ENCODE measurements at places on chromosomes 11 and 22.

GRCh38 chr22:34845391-34845790 is 220.6 kb upstream of the ISX start:
- no peak for DNase-seq

DNA sequence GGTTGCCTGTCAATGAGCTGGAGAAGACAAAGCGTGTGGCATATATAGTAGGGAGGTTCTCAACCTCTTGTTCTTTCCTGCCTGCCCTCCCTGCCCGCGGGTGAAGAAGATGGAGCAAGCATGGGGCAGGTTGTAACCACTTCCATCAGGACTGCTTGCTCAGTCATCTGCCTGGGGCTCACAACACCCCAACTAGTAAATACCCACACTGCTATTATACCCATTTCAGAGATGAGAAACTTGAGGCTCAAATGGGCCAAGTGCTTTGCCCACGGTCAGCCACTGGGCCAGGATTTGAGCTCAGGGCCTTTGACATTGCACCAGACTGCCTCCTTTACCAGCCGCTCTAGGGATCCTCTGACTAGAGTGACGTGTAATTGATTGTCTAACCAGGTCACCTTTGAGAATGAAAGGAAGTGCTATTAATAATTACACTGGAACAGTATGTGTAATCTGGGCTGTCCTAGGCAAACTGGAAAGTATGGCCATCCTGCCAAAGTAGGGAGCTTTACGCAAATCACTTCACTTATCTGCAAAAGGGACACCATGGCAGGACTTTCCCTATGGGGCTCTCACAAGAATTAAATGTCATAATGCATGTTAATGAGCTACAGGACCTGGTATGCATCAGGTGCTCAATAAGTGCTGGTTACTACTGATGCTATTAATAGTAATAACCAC is 2.8 kb upstream of the CDC42EP1 start:
- no peak for DNase-seq

- DNase-seq, result no peak
Observed at GRCh38 chr11:76035020-76035419, 171.3 kb downstream of the WNT11 start.

- no peak for DNase-seq
Observed at GRCh38 chr22:16959345-16959930, 48.6 kb downstream of the GAB4 start.

DNA sequence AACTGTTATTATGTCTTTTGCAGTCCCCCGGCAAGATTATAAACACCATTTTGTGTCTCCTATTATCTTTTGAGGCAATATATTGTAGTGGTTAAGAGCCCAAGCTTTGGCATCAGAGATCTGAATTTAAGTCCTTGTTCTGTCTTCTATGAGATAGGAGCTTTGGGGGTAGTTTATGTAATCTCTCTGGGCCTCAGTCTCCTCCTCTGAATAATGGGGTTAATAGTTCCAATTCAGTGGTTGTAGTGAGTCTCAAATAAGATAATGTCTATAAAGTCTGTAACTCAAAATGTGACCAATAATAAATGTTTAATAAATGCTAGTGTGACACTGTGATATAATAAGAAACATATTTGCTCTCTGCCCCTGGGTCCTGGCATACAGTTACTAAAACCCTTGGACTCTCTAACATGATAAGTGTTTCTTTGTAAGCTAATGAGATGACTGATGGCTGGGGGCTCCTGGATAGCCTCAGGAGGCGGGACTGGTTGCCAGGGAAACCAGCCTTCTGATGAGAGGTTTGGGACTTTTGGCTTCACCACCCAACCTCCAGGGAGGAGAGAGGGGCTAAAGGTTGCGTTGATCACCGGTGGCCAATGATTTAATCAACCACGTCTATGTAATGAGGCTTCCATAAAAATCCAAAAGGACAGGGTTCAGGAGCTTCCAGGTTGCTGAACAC is 183.4 kb upstream of the MTMR2 start:
- DNase-seq, result no peak

DNA sequence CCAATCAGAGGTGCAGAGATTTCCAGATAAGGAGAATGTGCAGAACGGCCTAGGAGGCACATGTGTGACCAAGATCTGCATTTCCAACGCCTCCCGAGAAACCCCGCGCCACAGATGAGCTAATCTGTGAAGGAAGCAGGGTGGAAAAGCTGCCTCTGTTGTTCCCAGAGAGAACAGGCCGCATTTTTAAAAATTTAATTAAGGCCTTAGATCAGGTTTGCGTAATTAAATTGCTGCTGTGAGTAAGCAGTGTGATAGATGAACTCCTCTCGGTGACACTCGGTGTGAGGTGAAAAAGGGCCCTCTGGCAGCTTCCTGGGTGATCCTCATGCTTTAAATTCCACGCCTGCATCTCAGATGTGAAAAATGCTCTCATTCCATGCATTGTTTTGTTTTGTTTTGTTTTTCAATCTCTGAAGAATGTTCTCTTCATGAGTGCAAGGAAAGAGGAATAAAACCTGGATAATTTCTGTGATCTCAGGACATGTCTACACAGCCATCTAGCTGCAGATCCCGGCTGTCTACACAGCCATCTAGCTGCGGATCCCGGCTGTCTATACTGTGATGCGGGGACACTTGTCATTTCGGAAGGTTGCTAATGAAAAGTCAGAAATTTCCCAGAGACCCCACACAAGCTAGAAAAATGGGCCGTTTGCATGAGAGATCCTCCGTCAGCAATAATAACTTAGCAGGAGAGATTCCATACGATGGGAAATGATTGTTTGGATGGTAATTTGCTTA is 1398.9 kb downstream of the BRD1 start:
- DNase-seq, result no peak

DNA sequence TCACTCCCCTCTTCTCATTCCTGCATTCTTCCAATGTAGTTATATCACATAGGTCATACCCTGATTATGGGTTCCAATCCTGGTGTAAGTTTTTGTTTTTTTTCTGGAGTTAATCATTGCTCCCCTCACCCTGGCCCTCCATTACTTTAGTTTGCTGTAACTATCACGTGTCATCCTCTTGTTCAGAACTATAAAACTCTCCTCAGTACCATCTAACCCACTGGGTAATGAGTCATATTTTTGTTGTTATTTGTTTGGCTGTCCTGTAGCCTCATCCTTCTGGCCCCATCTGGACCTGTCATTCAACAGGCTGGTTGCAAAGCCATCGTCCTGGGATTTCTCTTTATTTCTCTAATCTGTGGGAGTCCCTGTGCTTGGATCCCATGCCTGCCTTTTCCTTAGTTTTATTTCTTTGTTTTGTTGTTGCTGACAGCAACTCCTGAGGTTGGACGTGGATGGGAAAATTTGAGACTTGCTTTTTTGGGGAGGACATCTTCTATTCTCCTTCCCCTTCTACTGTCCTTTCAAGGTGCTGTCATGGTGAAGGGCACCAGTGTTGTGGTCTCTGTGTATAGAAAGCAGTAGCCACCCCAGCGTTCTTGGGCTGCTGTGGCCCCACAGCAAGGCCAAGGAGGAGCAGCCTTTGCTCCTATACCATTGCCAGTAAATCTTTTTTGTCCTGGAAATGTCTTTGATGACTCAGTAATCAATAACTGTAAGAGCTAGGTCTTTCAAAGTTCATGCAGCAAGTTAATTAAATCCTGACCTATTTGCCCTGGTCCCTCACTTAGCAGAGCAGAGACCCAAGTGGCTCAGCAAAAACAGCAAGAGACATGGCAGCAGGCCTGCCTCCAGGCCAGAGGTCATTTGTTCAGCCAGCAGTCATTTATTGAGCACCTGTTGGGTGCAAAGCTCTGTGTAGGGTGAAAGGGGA is 82.5 kb downstream of the C22orf31 start:
- no peak for DNase-seq

DNA sequence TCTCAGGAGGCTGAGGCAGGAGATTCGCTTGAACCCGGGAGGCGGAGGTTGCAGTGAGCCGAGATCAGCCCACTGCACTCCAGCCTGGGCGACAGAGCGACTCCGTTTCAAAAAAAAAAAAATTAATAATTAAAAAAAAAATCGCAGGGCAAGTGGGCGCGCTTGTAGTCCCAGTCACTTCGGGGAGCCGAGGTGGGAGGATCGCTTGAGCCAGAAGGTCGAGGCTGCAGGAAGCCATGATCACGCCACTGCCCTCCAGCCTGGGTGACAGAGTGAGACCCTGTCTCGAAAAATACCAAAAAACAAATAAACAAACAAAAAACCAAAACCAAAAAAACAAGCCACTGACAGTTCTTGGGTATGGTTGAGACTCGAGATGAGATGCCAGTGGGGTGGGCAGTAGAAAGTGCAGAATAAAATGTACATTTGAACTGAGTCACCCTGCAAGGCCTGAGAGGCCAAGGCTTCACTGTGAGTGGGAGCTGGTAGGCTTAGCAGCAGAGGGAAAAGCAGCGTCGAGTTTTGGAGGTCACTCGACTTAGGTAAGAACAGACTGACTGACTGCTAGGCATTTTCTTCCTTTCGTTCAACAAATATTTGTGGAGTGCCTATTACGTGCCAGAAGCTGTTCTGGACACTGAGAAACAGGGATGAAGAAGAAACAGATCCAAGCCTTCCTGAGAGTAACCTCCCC is 635 bp upstream of the LDHA start:
- peak; percentile 76 for DNase-seq

GRCh38 chr22:49170053-49170452 is 657.6 kb downstream of the BRD1 start:
- DNase-seq, result no peak

GRCh38 chr11:56764976-56765375 is 16.5 kb upstream of the OR9G4 start:
- DNase-seq, result no peak

DNA sequence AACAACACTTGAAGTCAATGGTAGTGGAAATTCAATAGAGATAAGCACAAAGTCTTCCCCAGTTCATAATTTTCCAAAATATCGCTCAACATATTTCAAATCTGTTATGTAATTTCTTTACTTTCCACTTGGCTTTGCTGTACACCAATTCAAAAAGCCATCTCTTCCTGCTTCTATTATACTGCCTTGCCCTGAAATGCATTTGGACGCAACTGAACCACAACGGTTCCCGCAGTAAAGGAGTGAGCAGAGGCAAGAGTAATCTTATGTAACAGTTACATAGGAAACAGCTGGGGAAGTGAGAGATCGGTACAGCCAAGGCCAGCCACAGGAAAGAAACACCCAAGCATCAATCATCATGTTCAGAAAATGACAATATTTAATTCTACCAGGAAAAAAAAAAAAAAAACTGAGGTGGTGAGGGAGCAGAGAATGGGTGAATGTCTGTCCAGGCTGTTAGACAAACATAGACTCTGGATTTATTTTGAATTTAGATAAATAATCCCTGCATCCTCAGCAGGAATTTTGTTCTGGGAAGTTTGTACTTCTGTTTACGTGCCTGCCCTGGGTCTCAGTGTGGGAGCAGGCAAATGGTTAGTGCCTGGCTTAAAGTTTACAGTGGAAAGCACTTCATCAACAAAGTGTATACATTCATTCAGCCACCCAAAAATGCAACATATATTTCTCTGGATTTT is 392.2 kb downstream of the ETS1 start:
- no peak for DNase-seq

DNA sequence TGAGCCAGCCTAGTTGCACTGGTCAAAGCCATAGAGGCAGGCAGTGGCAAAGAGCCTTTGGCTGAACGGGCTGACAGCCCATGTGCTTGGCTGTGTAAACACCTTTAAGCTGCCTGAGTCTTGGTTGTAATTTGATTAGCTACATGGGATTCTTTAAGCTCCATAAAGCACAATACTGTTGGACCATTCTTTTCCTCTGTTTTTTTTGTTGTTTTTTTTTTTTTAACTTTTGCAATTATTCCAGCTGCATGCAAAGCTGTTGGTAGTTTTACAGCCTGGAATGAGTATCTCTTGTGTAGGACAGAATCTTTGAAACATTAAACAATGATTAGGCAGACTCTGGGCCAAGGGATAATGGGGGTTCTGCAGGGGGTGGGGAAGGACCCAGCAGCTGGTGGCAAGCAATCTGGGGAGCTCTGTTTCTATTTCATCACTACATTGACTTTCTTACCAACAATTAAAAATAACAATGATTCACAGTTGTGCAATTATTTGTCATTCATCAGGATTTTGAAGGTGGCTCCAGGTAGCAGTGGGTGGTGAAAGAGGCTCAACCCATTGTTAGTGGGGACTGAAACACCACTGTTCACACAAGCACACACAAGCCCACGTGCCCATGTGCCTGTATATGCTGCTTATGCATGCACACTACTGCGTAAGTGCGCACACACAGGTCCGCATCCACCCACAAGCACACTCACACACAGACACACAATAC is 69.5 kb upstream of the CSNK2A3 start:
- no peak for DNase-seq

- DNase-seq, result peak; percentile 96
Observed at GRCh38 chr11:64854534-64855502, 10.4 kb upstream of the CDC42BPG start.

- DNase-seq, result peak; percentile 44
Observed at GRCh38 chr11:74322667-74323066, 11.2 kb upstream of the P4HA3 start.

DNA sequence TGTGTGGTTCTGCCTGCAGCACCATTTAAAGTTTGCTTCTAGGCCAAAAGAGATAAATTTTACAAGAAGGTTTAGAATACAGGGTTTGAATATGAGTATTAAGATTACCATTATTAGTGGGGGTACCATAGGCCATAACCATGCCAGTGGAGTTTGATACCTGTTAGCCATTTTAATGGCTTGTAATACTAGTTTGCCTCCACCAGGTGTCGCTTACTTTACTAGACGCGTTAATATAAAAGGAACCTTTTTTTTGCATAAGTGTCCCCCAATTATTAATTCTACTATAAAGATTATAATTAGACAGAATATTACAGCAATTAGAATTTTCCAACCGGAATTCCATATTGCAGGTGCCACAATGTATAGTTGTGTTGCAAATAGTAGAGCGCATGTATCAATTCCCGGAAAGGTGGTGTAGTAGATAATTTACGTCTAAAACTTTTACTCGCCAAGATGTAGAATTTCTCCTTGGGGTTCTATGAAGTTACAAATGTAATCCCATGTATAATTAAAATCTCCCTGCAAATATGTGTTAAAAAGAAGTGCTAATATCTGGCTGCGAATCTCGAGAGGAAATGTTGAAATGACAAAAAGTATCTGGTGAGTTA is 16.1 kb downstream of the MS4A6E start:
- no peak for DNase-seq

Data from adrenal gland (tissue), 19 donors.